NCI-H187 (cell line): ENCODE measurements at places on chromosomes 11 and 22.

- no peak for DNase-seq
Measured at GRCh38 chr11:41868606-41869005, 409.2 kb upstream of the LRRC4C start.

- DNase-seq: no peak
Measured at GRCh38 chr22:40033586-40034380, 39.0 kb downstream of the FAM83F start.

DNA sequence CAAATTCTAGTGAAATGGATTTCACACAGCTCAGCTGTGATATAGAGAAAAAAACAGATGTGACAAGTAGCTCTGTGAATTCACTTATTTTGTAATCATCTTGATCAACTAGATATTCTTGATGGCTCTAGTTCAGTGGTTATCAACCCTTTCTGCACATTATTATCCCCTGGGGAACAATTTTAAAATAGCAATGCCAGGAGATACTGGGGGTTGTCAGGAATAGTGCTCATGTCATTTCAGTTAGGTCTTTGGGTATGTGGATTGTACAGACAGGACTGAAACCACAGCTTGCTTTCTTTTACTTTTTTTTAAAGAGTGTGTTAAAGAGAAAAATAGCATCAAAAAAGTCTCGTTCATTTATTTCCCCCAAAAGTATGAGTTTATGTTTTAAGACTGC, 269.0 kb upstream of the PDGFD start:
- DNase-seq: no peak

DNA sequence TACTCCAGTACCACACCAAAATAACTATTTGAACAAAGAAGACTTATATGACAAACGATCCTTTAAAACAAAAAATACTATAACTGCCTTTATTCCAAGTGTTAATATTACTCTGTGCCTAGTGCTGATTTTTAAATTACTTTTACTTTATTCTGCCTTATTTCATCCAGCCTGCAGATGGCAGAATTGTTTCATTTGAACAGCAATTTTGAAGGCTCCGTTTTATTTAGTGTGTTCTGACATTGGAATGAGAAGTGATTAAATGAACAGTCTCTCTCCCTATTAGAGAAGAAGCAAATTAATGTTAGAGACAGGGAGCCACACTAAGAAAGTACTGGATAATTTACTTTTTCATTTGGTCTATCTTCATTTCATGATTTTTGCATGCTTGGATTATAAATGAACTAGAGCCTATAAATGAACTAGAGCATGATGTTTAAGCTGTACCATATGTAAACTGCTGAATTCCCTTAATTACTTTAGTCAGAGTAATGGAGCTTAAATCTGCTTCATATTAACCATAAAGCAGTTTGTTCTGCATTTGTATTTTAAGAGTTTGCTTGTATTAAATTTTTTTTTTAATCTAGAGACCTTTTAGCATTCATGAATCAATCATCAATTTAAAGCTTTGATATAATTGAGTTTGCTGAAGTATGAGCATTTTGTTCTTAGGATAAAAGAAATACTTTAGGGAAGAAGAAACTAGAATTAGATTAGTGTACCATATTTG, 9.8 kb downstream of the PDHX start:
- no peak for DNase-seq

GRCh38 chr11:62716816-62717215, 9.3 kb downstream of the GNG3 start:
- DNase-seq: no peak

DNA sequence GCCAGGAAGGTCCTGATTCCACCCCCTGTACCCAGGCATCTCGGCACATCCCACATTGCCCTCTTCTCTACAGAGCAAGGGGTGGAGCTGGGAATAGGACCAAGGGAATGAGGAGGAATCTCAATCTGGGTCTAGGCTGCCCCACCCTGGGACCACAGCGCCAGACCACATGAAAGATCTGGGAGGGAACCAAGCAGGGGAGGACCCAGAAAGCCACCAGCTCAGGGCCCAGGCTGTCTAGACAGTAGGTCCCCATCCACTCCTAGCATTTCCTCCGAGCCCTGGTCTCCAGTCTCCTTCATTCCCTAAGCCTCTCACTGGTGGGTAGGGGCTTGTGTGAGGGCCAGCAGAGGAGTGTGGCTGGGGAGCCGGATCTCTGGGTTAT, 11.6 kb downstream of the PHLDB1 start:
- DNase-seq: no peak

- DNase-seq: no peak
Measured at GRCh38 chr11:36241497-36241896, 47.7 kb downstream of the COMMD9 start.

- no peak for DNase-seq
Measured at GRCh38 chr11:86814775-86815174, 14.4 kb downstream of the PRSS23 start.

- no peak for DNase-seq
Measured at GRCh38 chr11:79438631-79439409, 2.0 kb downstream of the TENM4 start.

GRCh38 chr11:101296896-101297295, 167.3 kb upstream of the PGR start:
- DNase-seq: no peak

GRCh38 chr11:125987066-125987641, 41.3 kb downstream of the VSIG10L2 start:
- no peak for DNase-seq

GRCh38 chr11:124440608-124441007, 4.9 kb downstream of the OR8B8 start:
- no peak for DNase-seq

DNA sequence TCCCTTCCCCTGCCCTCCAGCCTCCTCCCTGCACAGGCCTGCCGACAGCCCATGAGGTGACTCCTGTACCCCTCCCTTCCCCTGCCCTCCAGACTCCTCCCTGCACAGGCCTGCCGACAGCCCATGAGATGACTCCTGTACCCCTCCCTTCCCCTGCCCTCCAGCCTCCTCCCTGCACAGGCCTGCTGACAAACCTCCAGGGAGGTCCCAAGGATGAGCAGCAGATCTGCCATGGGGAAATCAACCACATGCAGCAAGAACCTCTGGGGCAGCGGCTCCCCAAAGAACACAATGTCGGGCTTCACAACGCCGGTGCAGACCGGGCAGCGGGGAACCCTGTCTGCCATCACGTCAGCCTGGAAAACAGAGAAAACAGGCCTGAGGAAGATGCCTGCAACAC, 12.3 kb downstream of the SIRT3 start:
- no peak for DNase-seq

- DNase-seq: no peak
Measured at GRCh38 chr11:36361901-36362391, 65.9 kb downstream of the PRR5L start.
